Stimulated activated CD4-positive, alpha-beta T cell treated with anti-CD3 and anti-CD28 coated beads, Interleukin-2, amount 100 ng/mL, for 48 hours (primary cell): ENCODE measurements at places on chromosomes 13 and 19.

DNA sequence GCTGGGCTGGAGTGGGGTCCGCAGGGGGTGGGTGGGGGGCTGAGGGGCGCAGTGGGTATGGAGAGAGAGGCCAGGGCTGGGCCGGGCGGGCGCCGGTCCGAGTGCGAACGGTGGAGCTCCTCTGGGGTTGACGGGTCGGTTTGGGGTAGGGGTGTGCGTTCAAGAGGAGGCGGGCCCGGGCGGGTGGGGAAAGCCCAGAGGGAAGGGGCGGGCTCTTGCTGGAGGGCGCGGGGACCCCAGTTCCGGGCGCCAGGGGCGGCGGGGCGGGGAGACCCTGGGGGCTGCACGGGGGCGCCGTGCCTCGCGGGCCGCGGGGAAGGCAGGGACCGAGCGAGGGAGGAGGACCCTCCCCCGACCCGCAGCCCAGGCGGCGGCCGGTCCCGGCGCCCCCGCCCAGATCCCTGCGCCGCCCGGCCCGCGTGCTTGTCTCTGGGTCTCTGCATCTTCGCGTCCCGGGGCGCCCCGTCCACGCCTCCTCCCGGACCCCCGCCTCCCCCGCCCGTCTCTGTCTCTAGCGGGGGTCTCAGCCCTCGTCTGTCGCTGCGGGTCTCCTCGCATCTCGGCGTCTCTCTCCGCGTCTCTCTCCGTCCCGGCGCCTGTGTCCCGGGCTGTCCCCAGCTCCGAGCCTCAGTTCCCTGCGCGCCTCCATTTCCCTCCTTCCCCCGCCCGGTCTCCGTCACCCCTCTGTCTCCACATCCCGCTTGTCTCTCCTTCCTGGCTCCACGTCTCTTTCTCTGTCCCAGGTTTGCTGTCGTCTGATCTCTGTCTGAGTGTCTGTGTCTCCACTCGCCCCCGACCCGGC is 8.3 kb upstream of the SHISA7 start:
- no peak for DNase-seq

GRCh38 chr19:47096100-47096704 is 17.4 kb downstream of the ZC3H4 start:
- DNase-seq, result no peak

DNA sequence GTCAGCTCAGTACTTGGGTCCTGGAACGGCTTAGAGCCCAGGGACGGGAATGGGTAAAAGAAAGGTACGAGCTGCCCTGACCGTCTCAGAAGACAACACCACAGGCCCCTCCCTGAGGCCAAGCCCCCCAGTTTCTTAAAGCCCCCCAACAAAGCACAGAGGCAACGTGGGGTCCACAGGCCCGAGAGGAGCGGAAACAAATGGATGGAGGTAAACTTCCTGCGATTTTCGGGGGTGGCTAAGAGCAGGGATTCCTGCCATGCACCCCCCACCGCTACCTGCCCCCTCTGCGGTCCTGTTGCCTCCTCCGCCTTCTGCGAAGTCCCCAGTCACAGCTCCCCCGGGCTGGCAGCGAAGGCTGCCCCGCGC is 48.2 kb downstream of the PTPRS start:
- DNase-seq, result no peak

DNA sequence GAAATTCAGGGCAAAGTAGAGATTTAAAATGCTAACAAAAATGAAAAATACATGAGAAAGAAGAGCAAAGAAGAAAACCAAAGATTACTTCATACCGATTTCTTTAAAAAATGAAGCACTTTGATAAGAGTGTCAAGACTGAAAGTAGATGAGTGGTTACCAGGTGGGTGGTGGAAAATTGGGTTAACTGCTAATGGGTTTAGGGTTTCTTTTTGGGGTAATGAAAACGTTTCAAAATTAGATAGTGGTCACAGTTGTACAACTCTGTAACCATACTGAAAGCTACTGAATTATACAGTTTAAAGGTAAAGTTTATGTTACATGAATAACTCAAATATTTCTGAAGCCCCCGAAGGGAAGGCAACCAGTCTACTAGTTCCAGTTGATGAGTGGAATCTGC is 179.4 kb downstream of the NDFIP2 start:
- no peak for DNase-seq

DNA sequence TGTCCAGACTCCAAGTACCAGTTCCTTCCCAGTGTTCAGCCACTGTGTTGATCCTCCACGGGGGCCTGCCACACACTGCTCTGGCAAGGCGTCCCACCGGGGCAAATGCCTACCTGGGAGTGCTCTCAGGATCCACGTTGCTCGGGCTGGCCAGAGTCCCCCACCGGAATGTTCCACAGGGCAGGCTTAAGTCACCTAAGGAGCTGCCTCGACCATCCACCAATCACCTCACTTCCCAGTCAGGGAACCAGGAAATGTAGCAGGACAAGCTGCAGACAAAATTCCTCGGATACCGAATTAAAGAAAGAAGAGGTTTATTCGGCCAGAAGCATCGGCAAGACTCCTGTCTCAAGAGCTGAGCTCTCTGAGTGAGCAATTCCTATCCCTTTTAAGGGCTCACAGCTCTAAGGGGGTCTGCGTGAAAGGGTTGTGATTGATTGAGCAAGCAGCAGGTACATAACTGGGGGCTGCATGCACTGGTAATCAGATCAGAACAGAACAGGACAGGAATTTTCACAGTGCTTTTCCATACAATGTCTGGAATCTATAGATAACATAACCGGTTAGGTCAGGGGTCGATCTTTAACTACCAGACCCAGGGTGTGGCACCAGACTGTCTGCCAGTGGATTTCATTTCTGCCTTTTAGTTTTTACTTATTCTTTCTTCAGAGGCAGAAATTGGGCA is 56.9 kb upstream of the EDNRB start:
- DNase-seq, result no peak
